CD8-positive, alpha-beta memory T cell (primary cell): ENCODE measurements at places on chromosomes 6 and 20.

DNA sequence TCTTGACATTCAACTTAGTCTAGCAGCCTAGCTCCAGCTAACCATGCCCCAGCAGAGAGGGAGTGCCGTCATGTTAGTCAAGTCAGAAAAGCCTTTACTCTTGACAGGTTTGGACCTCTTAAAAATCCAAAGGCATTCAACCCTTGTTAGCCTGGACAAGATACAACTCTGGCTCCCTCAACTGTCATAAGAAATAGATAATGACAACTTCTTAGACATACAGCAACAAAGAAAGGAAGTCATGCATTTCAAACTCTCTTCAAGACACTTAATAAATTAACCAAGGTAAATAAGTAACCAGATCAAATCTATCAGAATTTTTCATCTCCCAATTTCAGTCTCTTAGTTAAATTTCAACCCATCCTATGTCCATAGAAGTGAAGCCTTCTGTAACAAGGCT is 22.7 kb downstream of the PTPRT start:
- no peak for DNase-seq
- H3K4me3 ChIP-seq = no peak overlapping the region
- H3K27ac ChIP-seq = no peak overlapping the region
- no peaks in the 10 kb centered on the region for H3K4me1 ChIP-seq
- H3K27me3 ChIP-seq = no peaks in the 10 kb centered on the region
- H3K36me3 ChIP-seq = no peaks in the 10 kb centered on the region

GRCh38 chr20:32125506-32125905 is 16.0 kb downstream of the TM9SF4 start:
- H3K27me3 ChIP-seq = no peaks in the 10 kb centered on the region
- no peak overlapping the region for H3K27ac ChIP-seq
- H3K4me3 ChIP-seq = no peak overlapping the region
- DNase-seq = no peak
- no peaks in the 10 kb centered on the region for H3K36me3 ChIP-seq

GRCh38 chr6:38021571-38021970 is 202.0 kb downstream of the ZFAND3 start:
- no peaks in the 10 kb centered on the region for H3K27me3 ChIP-seq
- DNase-seq = no peak
- H3K36me3 ChIP-seq = no peaks in the 10 kb centered on the region
- H3K27ac ChIP-seq = no peak overlapping the region
- H3K4me1 ChIP-seq = no peaks in the 10 kb centered on the region

- DNase-seq = no peak
- no peaks in the 10 kb centered on the region for H3K27me3 ChIP-seq
- H3K36me3 ChIP-seq = no peaks in the 10 kb centered on the region
- no peaks in the 10 kb centered on the region for H3K4me1 ChIP-seq
- no peak overlapping the region for H3K27ac ChIP-seq
- no peak overlapping the region for H3K4me3 ChIP-seq
Measured at GRCh38 chr6:3509336-3509735, 52.5 kb upstream of the SLC22A23 start.

- no peak for DNase-seq
- peaks cover 20% of the 10 kb centered on the region for H3K4me1 ChIP-seq
- H3K27me3 ChIP-seq = no peaks in the 10 kb centered on the region
- H3K4me3 ChIP-seq = no peak overlapping the region
- no peaks in the 10 kb centered on the region for H3K36me3 ChIP-seq
Measured at GRCh38 chr6:16602035-16602434, 159.2 kb downstream of the ATXN1 start.

- H3K4me1 ChIP-seq = no peaks in the 10 kb centered on the region
- no peak overlapping the region for H3K27ac ChIP-seq
- no peaks in the 10 kb centered on the region for H3K36me3 ChIP-seq
Measured at GRCh38 chr6:126724821-126725220, 384.9 kb downstream of the CENPW start.

GRCh38 chr6:10487668-10488327 is 33.4 kb upstream of the GCNT2 start:
- DNase-seq = no peak
- no peak overlapping the region for H3K4me3 ChIP-seq
- no peaks in the 10 kb centered on the region for H3K27me3 ChIP-seq
- no peak overlapping the region for H3K27ac ChIP-seq
- no peaks in the 10 kb centered on the region for H3K36me3 ChIP-seq

DNA sequence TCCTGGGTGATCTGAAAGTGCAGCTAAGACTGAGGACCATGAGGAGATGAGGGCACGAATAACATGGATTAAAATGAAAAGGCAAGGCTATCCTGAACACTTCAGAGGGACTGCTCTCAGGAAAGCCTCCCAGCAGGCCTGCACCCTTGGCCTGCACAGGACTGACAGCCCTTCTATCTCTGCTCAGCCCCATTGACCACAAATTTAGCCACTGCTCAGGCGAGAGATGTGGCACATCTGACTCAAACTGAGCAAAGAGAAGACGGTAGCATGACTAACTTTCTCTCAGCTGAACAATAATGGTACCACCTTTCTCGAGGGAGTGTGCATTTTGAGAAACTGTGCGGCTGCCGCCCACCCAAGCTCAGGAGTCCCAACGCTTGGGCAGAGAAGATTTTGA is 257.5 kb downstream of the ADGB start:
- no peaks in the 10 kb centered on the region for H3K27me3 ChIP-seq
- H3K36me3 ChIP-seq = no peaks in the 10 kb centered on the region
- no peak overlapping the region for H3K4me3 ChIP-seq
- peak overlapping the region; percentile 61 for H3K27ac ChIP-seq
- H3K4me1 ChIP-seq = no peaks in the 10 kb centered on the region

DNA sequence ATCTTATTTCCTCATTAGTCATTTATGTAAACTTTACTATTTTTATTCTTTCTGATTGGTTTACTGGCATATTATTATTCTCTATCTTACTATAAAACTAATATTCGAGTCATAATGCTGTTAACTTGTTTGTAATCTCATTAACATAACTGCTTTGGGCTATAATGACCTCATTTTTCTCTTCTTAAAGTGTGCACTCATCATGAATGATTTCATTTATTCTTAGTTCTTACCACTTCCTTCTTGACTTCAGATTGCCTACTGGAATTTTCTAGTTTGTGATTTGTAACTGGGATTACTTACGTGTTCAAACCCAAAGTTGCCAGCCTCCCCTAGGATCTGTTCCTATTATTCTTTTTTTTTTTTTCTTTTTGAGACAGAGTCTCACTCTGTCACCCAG is 91.8 kb upstream of the TNFAIP3 start:
- no peak overlapping the region for H3K4me3 ChIP-seq
- no peak for DNase-seq
- no peaks in the 10 kb centered on the region for H3K36me3 ChIP-seq
- H3K27me3 ChIP-seq = no peaks in the 10 kb centered on the region

DNA sequence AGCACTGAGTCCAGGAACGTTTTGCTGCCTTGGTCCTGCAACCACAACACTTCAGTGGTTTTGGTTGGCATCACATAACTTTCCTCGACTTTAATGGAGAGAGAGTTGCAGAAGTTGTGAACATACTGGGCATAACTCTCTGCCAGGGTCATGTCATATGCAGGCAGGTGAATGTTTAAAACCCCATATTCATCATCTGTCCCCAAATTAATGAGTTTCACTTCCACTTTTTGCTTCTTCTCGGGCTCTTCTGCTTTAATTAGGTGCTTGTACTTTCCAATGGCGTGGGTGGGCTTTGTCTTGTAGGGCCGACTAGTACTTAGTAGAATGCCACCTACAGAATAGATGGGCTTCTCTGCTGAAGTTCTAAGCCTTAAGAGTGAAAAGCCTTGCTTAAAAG is 45.2 kb upstream of the TFAP2A start:
- H3K4me1 ChIP-seq = no peaks in the 10 kb centered on the region
- H3K27ac ChIP-seq = no peak overlapping the region
- no peaks in the 10 kb centered on the region for H3K27me3 ChIP-seq
- DNase-seq = no peak

DNA sequence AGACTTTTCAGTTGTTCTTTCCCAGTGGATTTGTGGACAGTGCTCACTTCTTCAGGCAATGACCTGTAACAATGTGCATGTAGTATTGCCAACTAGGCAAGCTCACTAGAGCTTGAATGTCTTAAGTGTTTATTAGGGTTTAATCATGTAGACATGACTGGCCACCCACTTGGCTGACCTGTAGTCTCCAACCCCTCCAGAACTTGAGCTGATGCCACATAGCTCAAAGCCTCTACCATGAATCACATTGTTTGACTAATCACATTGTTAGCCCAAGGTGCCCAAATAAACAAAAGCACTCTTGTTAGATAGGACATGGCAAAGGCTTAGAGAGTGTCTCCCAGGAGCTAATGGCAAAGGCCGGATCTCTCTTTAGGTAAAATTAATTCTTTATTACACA is 272.7 kb downstream of the GRIK2 start:
- H3K27me3 ChIP-seq = no peaks in the 10 kb centered on the region
- no peak overlapping the region for H3K4me3 ChIP-seq
- no peaks in the 10 kb centered on the region for H3K36me3 ChIP-seq
- H3K27ac ChIP-seq = no peak overlapping the region

- H3K4me1 ChIP-seq = peaks cover 26% of the 10 kb centered on the region
- no peaks in the 10 kb centered on the region for H3K36me3 ChIP-seq
- no peak overlapping the region for H3K4me3 ChIP-seq
- H3K27me3 ChIP-seq = no peaks in the 10 kb centered on the region
Measured at GRCh38 chr6:149059557-149059956, 258.0 kb upstream of the TAB2 start.

- no peaks in the 10 kb centered on the region for H3K27me3 ChIP-seq
- H3K4me1 ChIP-seq = no peaks in the 10 kb centered on the region
- no peaks in the 10 kb centered on the region for H3K36me3 ChIP-seq
- H3K4me3 ChIP-seq = no peak overlapping the region
- no peak overlapping the region for H3K27ac ChIP-seq
Measured at GRCh38 chr6:132079286-132079685, 128.1 kb upstream of the CCN2 start.

- no peaks in the 10 kb centered on the region for H3K27me3 ChIP-seq
- H3K4me1 ChIP-seq = no peaks in the 10 kb centered on the region
- DNase-seq = no peak
- no peak overlapping the region for H3K27ac ChIP-seq
Measured at GRCh38 chr20:6169251-6169650, 46.4 kb upstream of the FERMT1 start.

- H3K27ac ChIP-seq = peak overlapping the region; percentile 3
- H3K4me3 ChIP-seq = no peak overlapping the region
- peak; percentile 10 for DNase-seq
- no peaks in the 10 kb centered on the region for H3K36me3 ChIP-seq
- H3K27me3 ChIP-seq = no peaks in the 10 kb centered on the region
Measured at GRCh38 chr6:32945108-32945760, 4.4 kb upstream of the HLA-DMB start.

GRCh38 chr6:74785236-74785635 is 420.6 kb downstream of the COL12A1 start:
- H3K4me3 ChIP-seq = no peak overlapping the region
- DNase-seq = no peak
- no peaks in the 10 kb centered on the region for H3K27me3 ChIP-seq
- no peaks in the 10 kb centered on the region for H3K36me3 ChIP-seq
- no peak overlapping the region for H3K27ac ChIP-seq

DNA sequence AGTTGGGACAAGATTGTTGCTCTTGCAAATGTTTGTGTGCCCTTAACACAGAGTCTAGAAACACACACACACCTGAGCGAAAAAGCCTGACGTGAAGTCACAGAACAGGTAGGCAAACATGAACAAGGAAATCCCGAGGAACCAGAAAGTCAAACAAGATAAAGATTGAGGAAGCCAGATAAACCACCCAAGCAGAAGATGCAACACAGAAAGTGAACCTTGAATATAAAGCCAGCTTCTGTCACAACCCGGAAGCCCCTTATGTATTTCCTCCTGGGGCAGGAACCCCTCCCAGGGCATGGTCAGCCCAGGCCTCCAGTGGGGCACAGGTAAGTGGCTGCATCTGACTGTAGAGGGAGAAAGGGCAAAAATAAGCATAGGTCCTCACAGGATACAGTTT is 158.2 kb upstream of the SUPT3H start:
- no peak for DNase-seq
- H3K4me3 ChIP-seq = no peak overlapping the region
- H3K27ac ChIP-seq = no peak overlapping the region
- H3K4me1 ChIP-seq = no peaks in the 10 kb centered on the region
- H3K36me3 ChIP-seq = no peaks in the 10 kb centered on the region

DNA sequence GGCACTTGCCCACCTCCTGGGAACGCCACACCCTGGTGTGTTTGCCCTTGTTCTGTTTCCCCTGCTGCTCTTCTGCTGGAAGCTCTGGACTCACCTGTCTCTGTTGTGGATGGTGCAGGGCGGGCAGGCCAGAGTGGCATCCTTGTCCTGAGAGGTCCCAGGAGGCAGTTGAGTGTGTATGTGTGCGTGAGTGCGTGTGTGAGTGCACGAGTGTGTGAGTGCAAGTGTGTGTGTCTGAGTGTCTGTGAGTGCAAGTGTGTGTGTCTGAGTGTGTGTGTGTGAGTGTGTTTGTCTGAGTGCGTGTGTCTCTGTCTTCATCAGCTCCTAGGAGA is 12.2 kb downstream of the IGF2R start:
- H3K27me3 ChIP-seq = no peaks in the 10 kb centered on the region
- no peaks in the 10 kb centered on the region for H3K36me3 ChIP-seq
- no peak overlapping the region for H3K4me3 ChIP-seq
- no peak overlapping the region for H3K27ac ChIP-seq

GRCh38 chr6:136823128-136823660 is 802 bp downstream of the PEX7 start:
- H3K4me3 ChIP-seq = peak overlapping the region; percentile 83
- peak overlapping the region; percentile 83 for H3K27ac ChIP-seq
- peaks cover 19% of the 10 kb centered on the region for H3K4me1 ChIP-seq
- H3K36me3 ChIP-seq = no peaks in the 10 kb centered on the region
- DNase-seq = peak; percentile 52

DNA sequence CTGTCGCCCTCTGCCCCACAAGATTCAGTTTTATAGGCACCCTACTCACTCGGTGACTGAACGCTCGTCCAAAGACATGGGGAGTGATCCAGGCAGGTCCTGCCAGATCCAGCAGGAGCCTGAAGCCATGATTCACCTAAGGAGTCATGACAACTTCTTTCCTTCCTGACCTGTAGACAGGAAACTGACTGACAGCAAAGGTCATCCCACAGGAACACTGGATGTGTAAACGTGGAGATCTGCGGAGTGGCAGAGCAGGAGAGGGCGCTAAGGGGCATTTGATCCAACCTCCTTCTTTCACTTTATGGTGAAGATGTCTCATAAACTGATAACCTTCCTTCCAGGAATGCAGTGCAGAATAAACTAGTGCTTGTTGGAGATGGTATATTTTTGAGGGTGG is 192.2 kb downstream of the GJA10 start:
- H3K36me3 ChIP-seq = no peaks in the 10 kb centered on the region
- no peaks in the 10 kb centered on the region for H3K27me3 ChIP-seq
- DNase-seq = no peak
- no peak overlapping the region for H3K27ac ChIP-seq
